ENCODE measurements at places on chromosomes 4 and X. TPM values are rescaled to one million over a fixed set of nuclear protein-coding genes. Genes with fewer than 3 reads are reported as not detected.

BEX5 gene
- not detected for total RNA-seq

RIPPLY1 gene
- total RNA-seq = 0.28 TPM

XKRX gene
- total RNA-seq = 2.7 TPM

HTR2C gene
- total RNA-seq = not detected

ASB12 gene
- not detected for total RNA-seq

STK32B gene
- total RNA-seq = not detected

IL9R gene
- 1.0 TPM for total RNA-seq

ATP8A1 gene
- 0.69 TPM for total RNA-seq

DNA sequence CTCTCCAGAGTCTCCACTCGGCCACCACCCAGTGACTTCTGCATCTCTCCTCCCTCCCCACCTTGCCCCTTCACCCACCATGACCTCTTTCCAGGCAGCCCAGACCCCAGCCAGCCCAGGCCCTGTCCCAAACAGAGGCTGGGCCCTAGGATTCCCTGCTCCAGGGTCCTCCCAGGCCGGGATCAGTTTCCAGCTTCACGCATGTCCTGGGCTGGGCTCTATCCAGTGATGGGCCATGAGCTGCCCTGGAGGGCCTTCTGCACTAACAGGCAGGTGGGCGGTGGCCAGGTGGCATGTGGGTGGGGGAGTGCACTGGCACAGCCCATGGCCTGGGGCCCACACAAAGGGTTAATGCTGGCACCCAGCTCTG lies 20.4 kb upstream of the ADD1 start:
- DNase-seq = no peak

DNA sequence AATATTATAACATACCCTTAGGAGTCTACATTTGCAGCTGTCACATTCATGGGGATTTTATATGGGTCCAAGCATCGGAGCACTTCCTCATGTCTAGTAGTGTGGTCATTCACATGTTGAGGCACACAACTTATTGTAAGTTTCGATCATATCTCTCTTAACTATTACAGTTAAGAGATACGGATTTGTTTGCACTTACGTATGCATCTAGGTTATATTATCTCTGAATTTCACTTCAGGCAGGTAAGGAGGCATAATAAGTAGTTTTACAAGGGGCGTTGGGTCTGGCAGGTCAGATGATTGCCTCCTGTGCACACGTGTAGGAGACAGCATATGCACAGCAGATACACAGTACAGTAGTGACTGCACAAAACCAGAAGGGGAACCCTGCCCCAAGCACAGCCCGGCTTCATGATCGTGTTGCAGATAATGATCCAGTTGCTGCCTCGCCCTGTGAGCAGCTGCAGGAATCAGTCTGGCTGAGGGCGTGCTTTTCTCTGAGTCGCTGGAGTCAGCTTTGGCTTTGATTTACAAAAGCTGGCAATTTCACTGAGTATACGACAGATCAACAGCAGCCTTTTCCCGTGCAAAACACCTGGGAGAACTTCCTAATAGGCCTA lies 302.9 kb upstream of the GATB start:
- DNase-seq = peak; percentile 23

DNA sequence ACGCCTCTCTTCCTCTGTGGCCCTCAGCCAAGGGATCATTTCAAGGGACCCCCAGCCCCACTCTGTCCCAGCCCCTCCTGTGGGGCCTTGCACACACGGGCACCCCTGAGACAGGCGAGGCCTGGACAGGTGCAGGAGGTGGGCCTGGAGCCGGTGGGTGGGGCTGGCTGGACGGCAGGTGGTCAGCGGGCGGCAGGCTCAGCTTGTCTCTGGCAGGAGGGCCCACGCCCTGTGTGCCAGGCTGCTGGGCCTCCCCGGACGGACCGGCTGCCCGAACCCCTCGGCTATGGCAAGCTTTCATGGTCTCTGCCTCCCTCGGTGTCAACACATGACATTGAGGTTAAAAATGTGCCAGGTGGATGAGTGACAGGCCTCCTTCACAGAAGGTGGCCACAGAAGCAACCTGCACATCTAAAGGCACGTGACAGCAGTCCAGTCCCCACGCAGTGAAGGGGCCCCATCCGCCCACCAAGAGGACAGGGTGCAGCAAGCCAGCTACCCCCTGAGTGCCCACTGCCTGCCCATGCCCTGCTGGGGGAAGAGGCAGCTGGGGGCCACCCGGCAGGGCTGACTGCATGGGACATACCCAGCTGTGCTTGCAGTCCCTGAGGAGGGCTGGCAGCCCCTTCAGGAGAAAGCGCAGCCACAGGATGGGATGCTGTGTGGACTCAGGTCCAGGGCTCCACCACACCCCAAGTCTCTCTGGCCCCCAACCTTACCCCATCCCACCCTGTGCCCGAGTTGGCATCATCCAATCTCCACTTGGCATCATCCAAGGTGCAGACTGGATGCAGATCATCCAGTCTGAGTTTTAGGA lies 109.3 kb downstream of the FAM53A start:
- no peak for DNase-seq

DNA sequence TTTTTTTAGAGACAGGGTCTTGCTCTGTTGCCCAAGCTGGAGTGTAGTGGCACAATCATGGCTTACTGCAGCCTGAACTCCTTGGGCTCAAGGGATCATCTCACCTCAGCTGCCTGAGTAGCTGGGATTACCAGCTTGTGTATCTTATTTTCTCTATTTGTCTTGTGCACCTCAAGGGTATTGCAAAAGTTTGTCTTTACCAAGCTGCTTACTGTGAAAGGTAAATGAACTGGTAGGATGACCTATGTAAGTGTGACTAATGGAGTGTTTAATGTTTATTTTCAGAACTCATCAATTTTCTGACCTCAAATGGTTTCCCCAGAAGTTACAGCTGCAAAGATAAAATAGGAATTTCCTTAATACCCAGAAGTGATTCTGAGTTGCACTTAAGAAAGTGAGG lies 5.3 kb upstream of the FGA start:
- no peak for DNase-seq

- DNase-seq = no peak
Observed at GRCh38 chr4:52038103-52038912, at the start of gene SGCB. SGCB (minus strand) TSS chr4:52038299; CDS start chr4:52038259, 40 bp downstream.

DNA sequence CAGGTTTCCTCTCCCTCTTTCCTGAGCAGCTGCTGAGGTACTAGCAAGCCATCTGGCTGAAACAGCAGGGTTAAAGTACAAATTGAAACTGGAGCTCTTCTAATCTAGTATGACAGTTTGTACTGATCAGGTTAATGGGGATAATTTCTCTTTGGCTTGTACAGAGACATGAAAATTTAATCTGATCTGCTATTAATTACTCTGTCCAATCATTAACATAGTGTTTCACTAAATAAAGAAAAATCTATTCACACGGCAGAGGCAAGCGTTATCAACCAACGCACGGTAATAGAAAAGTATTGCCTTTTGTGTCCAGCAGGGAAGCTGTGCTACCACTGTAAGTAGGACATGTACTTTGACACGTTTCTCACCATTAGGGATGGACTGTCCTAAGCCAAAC lies 71.1 kb downstream of the IGSF1 start:
- DNase-seq = no peak

DNA sequence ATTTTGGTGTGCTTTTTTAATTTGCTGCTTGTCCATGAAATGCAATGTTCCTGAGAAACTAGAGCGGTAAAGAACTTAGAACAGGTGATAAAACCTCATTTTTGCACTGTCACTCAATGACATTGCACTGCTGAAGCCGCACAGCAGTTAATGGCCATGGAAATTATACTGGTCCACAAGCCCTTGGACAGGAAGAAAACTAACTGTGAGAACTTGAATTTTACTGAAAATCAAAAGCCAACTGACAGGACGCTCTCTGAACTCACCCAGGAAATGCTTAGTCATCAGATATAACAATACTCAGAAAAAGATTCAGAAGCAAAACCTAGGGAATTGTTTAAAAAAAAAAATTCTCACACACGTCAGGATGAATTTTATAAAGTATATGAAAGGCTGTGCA lies 246.4 kb upstream of the SLC7A11 start:
- no peak for DNase-seq

DNA sequence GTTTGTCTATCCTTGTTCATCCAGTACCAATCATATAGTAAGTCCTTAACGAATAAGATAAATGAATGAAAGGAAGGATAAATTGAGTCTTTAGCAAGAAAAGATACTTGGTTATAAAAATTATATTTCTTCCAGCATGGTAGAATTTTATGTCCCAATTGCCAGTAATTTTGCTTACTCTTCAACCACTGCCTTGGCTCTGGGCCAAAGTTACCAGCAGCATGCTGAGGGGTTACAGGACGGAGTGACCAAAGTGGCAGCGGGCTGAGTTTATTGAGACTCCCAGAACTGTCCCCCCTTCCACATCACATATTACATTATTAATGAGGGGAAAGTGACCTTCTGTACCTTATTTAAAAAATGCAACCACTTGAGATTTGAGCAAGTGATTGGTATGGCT lies 121.7 kb downstream of the RASGEF1B start:
- no peak for DNase-seq

- no peak for DNase-seq
Observed at GRCh38 chrX:74325130-74326059, 21.4 kb downstream of the ZCCHC13 start.

- DNase-seq = peak; percentile 32
Observed at GRCh38 chr4:104451573-104451972, 43.1 kb downstream of the CXXC4 start.

- DNase-seq = no peak
Observed at GRCh38 chr4:129328162-129328561, 232.2 kb downstream of the C4orf33 start.

GRCh38 chr4:20074450-20074849 lies 177.3 kb upstream of the SLIT2 start:
- no peak for DNase-seq

- DNase-seq = peak; percentile 41
Observed at GRCh38 chr4:109079201-109079600, 223.3 kb downstream of the COL25A1 start.

DNA sequence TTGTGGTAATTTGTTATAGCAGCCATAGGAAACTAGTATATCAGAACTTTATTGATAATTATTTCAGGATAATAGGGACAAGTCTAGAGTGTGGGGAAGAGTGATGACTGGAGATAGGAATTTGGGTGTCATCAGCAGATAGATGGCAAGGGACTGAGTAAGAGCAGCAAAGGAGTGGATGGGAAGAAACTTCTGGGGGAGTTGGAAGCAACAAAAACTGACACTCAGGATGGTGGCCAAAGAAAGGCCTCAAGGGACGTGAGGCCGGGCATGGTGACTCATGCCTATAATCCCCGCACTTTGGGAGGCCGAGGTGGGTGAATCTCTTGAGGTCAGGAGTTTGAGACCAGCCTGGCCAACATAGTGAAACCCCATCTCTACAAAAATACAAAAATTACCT lies 9.1 kb upstream of the SLC25A5 start:
- DNase-seq = no peak

GRCh38 chrX:70998411-70999027 lies 67.6 kb upstream of the SLC7A3 start:
- peak; percentile 31 for DNase-seq

GRCh38 chr4:81421346-81422218 lies 50.1 kb downstream of the RASGEF1B start:
- DNase-seq = peak; percentile 69

- no peak for DNase-seq
Observed at GRCh38 chr4:119647558-119647957, 19.0 kb upstream of the PDE5A start.

- DNase-seq = no peak
Observed at GRCh38 chr4:99383833-99384392, 31.4 kb upstream of the ADH1C start.

GRCh38 chr4:22454955-22455354 lies 60.9 kb downstream of the ADGRA3 start:
- DNase-seq = no peak

GRCh38 chrX:110315551-110315950 lies 2.3 kb downstream of the AMMECR1 start:
- no peak for DNase-seq

- DNase-seq = no peak
Observed at GRCh38 chr4:7052923-7053715, 9.9 kb downstream of the TADA2B start.

DNA sequence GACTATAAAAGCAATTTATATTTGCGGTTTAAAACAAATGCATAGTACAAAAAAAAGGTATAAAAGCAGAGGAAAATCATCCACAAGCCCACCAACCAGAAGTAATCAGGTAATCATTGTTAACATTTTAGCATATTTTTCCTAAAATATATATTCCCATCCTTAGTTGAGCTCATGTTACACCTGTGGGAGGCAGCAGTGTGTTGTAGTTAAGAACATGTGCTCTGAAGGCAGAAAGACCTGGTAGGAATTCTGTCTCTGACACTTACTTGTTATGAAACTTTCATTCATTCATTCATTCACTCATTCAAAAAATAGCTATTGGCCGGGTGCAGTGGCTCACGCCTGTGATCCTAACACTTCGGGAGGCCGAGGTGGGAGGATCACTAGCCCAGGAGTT lies 15.4 kb upstream of the CDKL5 start:
- DNase-seq = no peak

DNA sequence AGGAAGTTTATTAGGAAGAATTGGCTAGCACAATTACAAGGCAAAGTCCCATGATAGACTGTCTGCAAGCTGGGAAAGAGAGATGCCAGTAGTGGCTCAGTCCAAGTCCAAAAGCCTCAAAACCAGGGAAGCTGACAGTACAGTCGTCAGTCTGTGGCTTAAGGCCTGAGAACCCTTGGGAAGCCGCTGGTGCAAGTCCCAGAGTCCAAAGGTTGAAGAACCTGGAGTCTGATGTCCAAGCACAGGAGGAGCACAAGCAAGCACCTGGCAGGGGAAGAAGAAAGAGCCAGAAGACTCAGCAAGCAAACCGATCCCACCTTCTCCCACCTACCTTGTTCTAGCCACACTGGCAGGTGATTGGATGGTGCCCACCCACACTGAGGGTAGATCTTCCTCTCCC lies 51.3 kb upstream of the TMEM150C start:
- DNase-seq = no peak

DNA sequence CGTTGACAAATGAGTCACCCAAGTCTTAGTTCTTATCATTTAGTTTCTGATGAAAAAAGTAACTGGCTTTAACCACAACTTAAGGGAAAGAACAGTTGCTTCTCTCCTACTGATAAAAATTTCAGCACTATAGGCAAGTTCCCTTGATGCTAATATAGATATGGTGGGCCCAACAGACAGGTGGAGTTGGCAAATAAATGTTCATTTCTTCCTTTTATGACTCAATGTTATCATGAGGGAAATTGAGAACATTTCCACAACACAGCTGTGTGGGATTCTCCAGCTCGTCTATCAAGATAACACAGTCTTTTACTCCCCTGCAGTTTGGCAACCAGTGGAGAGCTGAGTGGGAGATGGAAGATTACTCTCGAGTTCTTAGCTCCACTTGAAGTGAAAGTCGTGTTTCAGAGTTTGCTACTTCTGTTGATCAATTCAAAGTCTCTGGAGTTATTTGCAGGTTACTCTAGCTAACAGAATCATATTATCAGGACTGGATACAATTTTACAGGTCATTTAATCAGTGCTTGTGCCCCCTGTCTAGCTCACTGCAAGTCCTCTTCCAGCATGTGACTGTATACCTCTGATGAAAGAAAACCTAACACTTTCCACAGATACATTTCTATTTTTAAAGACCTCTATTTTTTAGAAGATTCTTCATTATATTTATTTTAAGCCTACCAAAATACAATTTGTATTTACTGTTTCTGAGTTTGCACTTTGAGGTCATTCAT lies 270.6 kb upstream of the GK2 start:
- DNase-seq = no peak

GRCh38 chr4:132662456-132662855 lies 486.6 kb upstream of the PCDH10 start:
- DNase-seq = no peak

Data from HT-29 (cell line).